ENCODE measurements at places on chromosomes 12 and 14.
A peak's percentile ranks its signal among the peaks of the same experiment; 100 is the strongest.

- DNase-seq, result no peak
Observed at GRCh38 chr14:21268617-21269251, 508 bp downstream of the HNRNPC start.

DNA sequence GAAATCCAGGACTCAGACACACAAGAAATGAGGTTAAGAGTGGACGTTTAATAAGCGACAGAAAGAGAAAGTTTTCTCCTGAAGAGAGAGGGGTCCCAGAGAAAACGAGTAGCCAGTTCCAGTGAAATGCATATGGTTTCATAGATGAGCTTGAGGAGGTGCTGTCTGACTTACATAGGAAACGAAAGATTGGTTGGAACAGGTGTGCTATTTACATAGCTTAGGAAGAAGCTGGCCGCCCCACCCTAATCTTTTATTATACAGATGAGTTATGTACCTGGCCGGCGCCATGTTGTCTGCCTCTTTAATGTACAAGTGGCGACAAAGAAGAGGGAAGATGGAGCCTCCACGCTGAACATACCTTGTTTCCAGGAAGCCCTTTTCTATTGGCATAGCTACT lies 223.0 kb downstream of the SLC6A15 start:
- no peak for DNase-seq

- peak; percentile 68 for DNase-seq
Observed at GRCh38 chr12:88600272-88600671, 20.0 kb upstream of the KITLG start.

DNA sequence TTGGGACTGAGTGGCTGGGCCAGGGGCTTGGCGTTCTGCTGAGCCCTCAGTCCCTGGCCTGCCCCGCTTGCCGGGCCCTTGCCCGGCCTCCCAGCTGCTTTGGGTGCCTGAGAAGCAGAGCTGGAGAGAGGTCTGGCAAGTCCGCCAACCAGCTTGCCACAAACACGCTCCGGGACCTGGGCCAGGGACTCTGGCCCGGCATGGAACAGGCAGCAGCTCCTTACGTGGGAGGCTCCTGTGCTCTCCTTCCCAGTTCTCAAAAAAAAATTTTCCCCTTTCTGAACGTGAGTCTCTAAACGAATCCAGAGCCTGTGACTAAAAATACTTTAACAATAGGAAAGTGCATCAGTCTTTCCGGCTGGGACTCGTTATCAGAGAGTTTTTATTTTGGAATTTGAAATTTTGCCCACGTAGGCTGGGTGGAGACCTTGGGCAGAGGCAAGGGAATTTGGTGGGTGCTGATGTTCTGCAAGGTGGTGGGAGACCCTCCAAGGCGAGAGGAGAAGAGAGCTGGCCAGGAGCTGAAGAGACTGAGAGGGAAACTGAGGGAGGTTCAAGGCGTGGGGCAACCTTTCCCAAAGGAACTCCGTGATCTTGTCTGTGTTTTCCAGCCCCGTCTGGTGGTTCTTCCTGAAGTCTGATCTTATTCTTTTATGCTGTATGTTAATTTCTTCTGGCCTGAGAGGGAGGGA lies 6.8 kb upstream of the NR4A1 start:
- DNase-seq, result peak; percentile 88

GRCh38 chr12:94202245-94203180 lies 54.1 kb downstream of the PLXNC1 start:
- DNase-seq, result no peak

DNA sequence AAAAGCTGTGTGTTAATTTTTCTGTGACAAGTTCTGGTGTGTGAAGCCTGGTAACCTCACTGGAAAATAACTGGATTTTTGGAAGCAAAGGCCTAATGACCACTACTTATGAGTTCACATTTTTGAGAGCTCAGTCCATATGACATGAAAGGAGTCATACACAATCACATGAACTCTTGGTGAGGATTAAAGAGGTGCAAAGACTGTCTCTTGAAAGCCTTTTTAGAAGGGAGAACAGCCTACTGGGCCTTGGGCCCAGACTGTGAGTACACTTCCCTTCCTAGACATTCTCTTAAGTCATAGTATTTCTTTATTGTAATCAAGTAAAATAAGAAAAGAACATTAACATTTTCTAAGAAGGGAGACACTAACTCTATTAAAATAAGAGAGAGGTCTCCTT lies 176.1 kb downstream of the BCAT1 start:
- DNase-seq, result no peak

DNA sequence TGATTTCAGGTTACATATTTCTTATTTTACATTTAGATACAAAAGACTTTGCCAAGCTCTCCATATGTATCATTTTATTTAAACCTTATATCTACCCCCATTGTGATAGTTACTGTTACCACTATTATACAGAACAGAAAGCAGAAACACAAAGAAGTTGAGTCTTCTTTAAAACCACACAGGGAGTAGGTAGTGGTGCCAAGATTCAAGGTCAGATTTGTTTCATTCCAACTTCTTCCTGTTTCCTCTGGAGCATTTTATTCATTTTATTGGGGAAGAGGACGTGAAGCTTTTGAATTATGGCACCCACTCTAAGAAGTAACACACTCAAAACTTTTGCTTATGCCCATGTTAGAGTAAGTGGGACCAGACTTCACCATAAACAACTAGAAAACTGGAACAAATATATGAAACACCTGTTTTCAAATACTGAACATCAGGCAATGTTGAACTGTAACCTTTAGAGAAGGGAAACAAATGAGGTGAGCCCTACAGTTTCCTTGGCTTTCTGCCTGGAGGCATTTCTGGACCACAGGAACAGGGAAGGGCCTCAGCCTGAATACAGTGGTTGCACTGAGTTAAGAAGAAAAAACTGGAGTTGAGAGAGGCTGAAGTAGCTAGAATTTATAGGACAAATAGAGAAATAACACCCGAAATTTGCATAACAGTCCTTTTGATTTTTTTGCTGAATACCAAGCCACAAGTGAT lies 160.4 kb upstream of the SSTR1 start:
- no peak for DNase-seq

- DNase-seq, result no peak
Observed at GRCh38 chr14:34554540-34555250, 15.2 kb upstream of the EAPP start.

GRCh38 chr12:116615141-116615861 lies 56.1 kb downstream of the MAP1LC3B2 start:
- DNase-seq, result no peak

- DNase-seq, result no peak
Observed at GRCh38 chr14:59265808-59266207, 77.3 kb downstream of the DAAM1 start.

All from AG20443 (cell line).